Erythroblast (primary cell): ENCODE measurements at places on chromosomes 2 and 18.

- DNase-seq, result no peak
These were observed 88.5 kb upstream of the ODC1 start for GRCh38 chr2:10536569-10537133.

DNA sequence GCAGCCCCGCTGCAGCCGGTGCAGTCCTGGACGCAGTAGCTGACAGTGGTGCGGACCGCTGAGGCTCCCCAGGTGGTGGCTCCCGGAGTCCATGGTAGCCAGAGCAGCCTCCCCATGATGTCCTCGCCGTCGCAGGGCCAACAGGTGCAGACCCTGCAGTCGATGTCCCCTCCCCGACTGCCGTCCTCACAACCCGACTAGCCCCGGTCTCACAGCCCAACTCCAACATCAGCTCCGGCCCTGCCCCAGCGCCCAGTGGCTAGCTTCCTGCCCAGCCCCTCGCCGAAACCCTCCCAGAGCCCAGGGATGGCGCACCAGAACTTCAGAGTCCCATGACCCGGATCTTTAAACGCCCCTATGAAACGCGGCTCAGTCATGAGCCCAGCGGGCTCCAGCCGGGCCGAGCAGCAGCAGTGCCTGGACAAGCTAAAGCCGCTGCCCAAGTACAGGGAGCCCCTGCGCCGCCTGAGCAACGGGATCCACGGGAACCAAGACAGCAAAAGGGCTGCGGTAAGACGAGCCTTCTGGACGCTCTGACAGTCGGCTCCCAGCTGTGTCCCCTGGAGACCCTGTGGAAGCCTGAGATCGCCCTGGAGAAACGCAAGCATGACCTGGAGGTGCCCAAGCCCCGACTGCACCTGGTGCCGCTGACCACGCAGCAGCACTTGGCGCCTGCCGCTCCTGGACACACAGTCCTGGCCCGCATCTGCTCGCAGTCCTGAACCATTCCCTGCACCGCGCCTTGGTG is 53.8 kb upstream of the TUBA3E start:
- no peak for DNase-seq

DNA sequence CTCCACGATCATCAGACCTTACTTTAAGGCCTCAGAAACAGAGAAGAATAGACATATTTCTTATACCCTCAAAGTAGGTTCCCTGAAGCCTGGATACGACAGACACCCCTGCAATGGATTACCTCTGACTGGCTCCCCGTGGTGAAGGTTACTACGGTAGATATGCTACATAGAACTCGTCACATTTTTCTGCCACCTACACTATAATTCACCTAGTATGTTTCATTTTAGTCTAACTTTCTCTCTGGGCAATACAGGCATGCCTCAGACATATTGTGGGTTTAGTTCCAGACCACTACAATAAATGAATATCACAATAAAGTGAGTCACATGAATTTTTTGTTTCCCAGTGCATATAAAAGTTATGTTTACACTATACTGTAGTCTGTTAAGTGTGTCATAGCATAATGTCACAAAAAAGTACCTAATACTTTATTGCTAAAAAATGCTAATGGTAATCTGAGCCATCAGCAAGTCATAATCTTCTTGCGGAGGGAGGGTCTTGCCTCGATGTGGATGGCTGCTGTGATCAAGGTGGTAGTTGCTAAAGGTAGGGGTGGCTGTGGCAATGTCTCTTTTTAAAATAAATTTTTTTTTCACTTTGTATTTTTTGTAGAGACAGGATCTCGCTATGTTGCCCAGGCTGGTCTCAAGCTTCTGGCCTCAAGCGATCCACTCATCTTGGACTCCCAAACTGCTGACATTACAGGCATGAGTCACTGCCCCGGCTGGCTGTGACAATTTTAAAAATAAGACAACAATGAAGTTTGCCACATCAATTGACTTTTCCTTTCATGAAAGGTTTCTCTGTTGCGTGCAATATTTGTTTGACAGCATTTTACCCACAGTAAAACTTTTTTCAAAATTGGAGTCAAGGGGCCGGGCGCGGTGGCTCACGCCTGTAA is 64.6 kb downstream of the TGIF1 start:
- no peak for DNase-seq

- no peak for DNase-seq
These were observed 108.2 kb upstream of the UBE2E3 start for GRCh38 chr2:180872255-180872654.

DNA sequence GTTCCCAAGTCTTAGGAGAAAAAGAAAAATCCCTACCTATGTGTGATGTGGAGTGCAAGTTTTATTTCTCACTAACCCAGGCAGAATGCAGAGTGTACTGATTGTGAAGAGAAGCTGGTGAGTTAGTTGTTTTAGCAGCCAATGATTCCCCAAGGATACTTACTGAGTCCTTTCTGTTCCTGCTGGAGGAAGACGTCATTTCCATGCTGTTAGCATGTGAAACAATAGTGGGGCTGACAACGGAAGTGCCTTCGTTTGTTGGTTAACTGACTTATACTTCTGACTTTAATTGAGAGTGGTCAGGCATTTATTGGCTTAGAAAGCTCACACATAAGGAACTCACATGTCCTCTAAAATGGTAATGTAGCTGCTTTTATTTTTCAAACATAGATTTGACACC is 180.6 kb downstream of the MC4R start:
- no peak for DNase-seq

DNA sequence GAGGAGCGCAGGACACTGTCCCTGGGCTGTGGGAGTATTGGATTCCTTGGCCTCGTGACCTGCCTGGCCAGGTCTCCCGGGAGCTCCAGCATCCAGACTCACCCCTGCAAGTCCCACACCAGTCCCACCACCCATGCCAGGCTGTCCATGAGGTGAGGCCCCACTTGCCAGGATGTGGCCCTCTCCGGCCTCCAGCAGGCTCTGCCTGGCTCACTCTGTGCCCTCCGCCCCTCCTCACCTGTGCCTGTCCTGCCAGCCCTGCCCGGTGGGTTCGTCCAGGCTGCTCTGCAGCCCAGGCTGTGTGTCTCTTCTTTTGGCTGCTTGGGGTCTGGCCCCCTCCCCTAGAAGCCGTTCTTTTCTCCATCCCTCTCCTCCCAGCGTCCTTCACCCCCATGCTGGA is 436.8 kb upstream of the MYT1L start:
- DNase-seq, result no peak

- DNase-seq, result peak; percentile 11
These were observed at the start of gene FBXO41 for GRCh38 chr2:73284296-73285158. TSS of gene FBXO41 (minus strand) at chr2:73284478. CDS start at chr2:73269630, 14,848 bp downstream.

DNA sequence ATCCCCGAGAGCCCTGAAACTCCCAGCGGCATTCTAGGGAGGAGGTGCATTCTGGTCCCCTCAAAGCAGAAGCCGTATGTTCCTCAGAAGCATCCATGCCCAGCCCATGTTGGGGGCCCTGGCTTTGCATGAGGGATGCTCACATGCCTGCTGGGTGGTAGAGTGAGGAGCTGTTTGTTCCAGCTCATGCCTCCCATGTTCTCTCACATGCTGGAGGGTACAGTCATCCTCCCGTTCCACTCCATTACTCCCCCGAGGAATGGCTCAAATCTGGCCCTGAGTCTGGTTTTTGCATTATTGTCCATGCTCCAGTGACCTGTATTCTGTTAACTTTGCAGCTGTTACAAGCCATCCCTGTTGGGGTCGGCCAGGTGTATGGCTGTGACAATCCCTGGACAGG is 24.1 kb downstream of the SLC14A2 start:
- DNase-seq, result no peak

GRCh38 chr2:232551250-232551638 is 755 bp downstream of the EIF4E2 start:
- DNase-seq, result peak; percentile 53

GRCh38 chr2:20129331-20130159 is 78.1 kb upstream of the LAPTM4A start:
- no peak for DNase-seq

GRCh38 chr2:217710211-217710765 is 292.5 kb downstream of the TNS1 start:
- no peak for DNase-seq

GRCh38 chr2:28247734-28248133 is 144.9 kb upstream of the FOSL2 start:
- no peak for DNase-seq

- DNase-seq, result no peak
These were observed 4.8 kb downstream of the RESP18 start for GRCh38 chr2:219327719-219328118.

- DNase-seq, result peak; percentile 71
These were observed 69.4 kb upstream of the REV1 start for GRCh38 chr2:99559075-99559662.

GRCh38 chr2:28915939-28916338 is 21.5 kb downstream of the WDR43 start:
- DNase-seq, result no peak

DNA sequence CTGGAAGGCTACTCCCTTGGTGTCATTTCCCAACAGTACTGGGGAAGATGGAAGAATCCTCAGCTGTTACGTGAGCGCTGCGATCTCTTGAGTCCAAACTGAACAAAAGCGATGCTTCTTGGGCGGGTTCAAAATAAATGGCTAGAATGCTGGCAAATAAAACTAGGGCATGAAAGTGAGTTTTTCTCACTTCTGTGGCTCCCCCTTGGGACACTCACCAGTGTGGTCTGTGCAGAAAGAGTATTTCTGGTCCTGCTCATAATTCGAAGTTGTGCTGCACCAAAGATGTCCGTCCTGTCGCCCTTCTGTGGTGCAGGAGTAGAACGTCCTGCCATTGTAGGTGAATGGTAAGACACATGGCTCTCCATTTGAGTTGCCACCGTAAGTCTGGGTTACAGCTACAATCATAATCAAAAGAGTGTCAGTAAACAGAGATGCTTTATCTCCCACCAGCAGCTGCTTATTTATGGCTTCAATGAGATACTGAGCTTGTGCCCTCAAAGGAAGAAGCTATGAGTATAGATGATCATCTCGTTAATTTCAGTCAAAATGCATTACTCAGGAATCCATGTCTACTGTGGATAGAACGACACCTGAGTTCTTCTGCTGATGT is 11.8 kb downstream of the FN1 start:
- no peak for DNase-seq

DNA sequence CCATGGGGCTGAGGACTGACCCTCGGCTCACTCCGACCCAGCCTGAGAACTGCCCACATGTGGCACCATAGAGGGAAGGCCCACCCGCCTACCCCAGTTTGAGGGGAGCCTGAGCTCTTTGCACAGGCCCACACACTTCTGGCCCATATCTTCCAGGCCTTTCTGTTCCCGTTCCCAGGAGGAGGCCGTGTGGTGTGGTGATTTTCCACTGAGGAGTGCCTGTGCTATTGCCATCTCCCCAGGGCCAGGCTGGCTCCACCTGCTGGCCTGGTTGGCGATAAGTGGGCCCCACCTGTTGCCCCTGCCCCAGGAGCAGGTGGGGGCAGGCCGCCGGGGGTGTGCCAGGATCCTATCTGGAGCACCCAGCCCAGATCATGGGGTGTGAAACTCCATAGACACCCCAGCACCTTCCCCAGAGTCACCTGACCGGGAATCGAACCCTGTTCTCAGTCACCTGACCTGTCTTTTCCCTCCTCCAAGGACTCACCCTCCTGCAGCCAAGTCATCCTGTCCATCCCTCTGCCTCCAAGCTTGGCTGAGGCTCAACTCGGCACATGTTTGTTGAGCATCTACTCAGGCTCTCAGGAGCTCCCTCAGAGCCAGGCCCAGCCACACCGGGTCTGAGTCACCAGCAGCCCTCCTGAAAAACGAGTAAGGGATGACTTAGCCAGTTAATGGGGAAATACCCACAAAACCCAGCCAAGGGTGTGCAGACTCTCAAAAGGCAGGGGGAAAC is 120.1 kb downstream of the CYP26B1 start:
- DNase-seq, result no peak

DNA sequence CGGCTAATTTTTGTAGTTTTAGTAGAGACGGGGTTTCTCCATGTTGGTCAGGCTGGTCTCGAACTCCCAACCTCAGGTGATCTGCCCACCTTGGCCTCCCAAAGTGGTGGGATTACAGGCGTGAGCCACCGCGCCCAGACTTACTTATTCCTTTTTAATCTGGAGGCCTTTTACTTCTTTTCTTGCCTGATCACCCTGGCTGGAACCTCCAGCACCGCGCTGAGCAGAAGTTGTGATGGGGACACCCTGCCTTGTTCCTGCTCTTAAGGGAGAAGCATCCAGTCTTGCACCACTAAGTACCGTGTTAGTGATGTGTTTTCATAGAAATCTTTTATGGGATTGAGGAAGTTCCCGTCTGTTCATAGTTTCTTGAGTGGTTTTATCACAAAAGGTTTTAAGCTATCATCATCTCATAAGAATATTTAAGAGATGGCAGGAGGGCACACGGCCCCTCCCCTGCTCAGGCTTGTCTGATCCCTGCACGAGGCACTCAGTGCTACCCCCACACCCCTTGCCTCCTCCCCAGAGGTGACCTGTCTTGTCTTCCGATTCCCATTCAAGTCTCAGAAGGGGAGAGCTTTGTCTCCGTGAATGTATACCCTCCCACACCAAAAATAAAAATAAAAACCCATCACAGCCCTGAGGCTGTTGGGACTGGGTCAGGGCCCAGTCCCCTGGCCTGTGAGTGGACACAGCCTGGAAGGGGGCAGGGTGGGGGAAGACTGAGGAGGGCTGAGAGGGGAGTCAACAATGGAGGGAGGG is 65.3 kb upstream of the SMAD7 start:
- no peak for DNase-seq

GRCh38 chr2:73749314-73749713 is 12.2 kb upstream of the TPRKB start:
- DNase-seq, result no peak

- DNase-seq, result no peak
These were observed 58.7 kb downstream of the DTNB start for GRCh38 chr2:25614711-25615110.

GRCh38 chr2:150889141-150889540 is 372.5 kb downstream of the RBM43 start:
- DNase-seq, result no peak

- peak; percentile 25 for DNase-seq
These were observed 36.0 kb downstream of the MRPL33 start for GRCh38 chr2:27807476-27807875.

DNA sequence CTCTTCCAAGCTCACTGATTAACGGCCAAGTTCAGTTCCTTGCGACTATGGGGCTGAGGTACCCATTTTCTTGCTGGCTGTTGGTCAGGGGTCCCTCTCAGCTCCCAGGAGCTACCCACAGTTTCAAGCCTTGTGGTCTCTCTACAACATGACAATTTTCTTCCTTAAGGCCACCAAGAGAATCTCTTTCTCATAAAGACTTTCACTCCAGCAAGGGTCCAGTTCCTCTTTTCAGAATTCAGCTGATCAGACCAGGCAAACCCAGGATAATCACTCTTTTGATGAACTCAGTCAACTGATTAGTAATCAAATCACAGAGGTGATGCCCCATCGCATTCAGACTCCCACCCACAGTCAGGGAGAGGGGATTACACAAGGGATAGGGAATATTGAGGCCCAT is 129.7 kb downstream of the IRS1 start:
- DNase-seq, result no peak

- peak; percentile 63 for DNase-seq
These were observed 64.0 kb upstream of the DNMT3A start for GRCh38 chr2:25405611-25406295.

- no peak for DNase-seq
These were observed 82.3 kb downstream of the TWIST2 start for GRCh38 chr2:238930216-238930615.
